ENCODE measurements at places on chromosomes 1 and 21.

DNA sequence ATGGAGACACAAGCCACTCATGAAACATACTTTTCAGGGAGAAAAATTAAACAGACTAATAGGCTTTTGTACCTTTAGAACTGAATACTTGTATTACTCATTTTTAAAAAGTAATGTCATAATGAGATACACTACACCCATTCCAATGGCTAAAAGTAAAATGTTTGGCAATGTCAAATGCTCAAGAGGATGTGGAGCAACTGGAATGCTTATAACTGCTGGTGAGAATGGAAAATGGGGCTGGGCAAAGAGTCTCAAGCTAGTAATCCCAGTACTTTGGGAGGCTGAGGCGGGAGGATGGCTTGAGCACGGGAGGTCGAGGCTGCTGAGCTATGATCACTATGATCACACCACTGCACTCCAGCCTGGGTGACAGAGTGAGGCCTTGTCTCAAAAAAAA, 86.3 kb downstream of the NKAIN1 start:
- DNase-seq: no peak

- no peak for DNase-seq
Observed at GRCh38 chr1:45530632-45531135, 9.0 kb upstream of the PRDX1 start.

- no peak for DNase-seq
Observed at GRCh38 chr1:155942578-155943141, 1.2 kb downstream of the RXFP4 start.

DNA sequence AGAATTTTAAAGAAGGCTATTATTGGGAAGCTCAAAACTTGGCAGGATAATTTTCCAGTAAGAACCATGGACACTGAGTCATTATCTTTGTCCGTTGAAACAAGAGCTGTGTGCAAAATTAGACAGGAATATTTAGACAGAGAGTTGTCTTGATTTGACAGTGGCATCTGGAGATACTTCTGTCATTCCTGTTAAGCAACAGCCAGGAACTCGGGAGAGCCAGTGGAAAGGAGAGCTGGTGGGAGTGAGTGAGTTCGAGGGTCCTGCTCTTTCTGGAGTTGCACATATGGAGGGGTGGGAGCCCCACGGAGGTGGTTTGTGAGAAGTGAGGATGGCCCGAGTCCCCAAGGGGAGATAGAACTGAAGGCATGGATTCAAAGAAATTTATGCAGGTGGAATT, 3.1 kb downstream of the COQ8A start:
- no peak for DNase-seq

- DNase-seq: no peak
Observed at GRCh38 chr1:175405766-175406165, 213.2 kb upstream of the KIAA0040 start.

Data from NCI-H1105 treated with DMSO at 0.1 percent for 48 hours (cell line).